ENCODE measurements at places on chromosomes 11 and 22. TPM values are rescaled to one million over a fixed set of nuclear protein-coding genes. Genes with fewer than 3 reads are reported as not detected.
A peak's percentile ranks its signal among the peaks of the same experiment; 100 is the strongest.

The OR10D3 gene
- not detected for total RNA-seq

DNA sequence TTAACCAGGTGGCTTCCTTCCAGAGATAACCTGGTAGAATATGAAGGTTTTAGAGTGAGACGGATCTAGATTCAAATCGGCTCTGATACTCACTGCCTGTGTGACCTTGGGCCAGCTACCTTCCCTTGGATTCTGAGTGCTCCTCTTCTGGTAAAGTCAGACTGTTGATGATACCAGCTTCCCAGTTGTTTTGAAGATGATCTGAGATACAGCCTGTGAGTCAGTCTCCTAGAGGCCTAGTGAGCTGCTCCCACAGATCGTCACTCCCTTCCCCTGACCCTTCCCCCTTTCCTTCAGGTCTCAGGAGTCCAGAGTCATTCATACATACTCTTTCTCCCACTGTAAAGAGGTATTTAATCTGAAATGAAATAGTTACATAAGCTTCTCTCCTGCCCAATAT is 207.8 kb downstream of the GRIK4 start:
- H3K36me3 ChIP-seq, result no peaks in the 10 kb centered on the region
- H3K4me1 ChIP-seq, result no peaks in the 10 kb centered on the region
- H3K27ac ChIP-seq, result no peak overlapping the region

DNA sequence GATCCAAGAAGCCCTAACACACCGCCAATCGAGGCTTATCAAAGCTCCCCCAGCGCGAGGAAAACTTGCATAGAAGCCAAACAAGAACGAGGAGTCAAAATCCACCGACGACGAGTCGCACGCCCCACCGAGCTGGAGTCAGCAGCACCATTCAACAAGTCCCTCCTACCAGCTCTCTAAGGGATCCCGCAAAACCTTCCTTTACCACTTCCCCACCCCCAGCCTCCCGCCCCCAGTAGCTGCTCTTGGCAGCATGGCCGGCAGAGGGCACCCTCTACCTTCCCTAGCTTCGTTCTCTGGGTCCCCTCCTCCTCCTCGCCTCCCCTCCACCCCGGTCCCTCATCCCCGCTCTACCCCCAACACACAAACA is 1.4 kb downstream of the BDNF start:
- no peak overlapping the region for H3K27ac ChIP-seq
- peak overlapping the region; percentile 48 for H3K4me3 ChIP-seq
- DNase-seq, result no peak
- peaks cover 12% of the 10 kb centered on the region for H3K4me1 ChIP-seq
- no peaks in the 10 kb centered on the region for H3K36me3 ChIP-seq

- peak; percentile 38 for DNase-seq
- H3K27ac ChIP-seq, result no peak overlapping the region
- H3K4me3 ChIP-seq, result no peak overlapping the region
- H3K36me3 ChIP-seq, result no peaks in the 10 kb centered on the region
- H3K4me1 ChIP-seq, result no peaks in the 10 kb centered on the region
Observed at GRCh38 chr11:83836883-83837654, 550.9 kb upstream of the CCDC90B start.

DNA sequence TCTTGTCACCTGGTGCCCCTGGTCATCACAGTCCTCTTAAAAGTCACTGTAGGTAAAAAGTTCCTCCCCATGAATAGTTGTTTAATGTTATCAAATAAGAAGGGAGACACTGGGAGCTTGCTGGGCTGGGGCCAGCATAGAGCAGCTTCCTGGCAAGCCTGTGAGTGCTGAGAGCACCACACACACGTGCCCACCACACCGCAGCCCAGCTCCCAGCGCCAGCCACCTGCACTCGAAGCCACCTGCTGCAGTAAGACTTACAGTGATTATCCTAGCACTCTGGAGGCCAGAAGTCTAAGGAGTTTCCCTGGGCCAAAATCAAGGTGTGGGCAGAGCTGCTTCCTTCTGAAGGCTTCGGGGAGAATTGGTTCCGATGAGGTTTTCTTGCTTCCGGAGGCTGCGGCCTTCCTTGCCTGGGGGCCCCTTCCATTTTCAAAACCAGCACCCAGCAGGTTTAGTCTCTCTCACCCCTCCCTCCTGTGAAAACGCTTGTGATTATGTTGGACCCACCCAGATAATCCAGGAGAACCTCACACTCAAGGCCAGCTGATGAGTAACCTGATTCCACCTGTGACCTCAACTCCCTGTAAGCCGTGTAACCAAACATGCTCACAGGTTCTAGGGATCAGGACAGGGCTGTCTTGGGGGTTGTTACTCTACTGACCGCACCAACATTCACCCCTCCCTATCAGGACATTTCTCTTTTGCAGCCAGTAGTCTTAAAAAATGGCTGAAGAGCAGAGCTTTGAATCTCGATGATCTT is 687.2 kb downstream of the TBC1D22A start:
- no peaks in the 10 kb centered on the region for H3K4me1 ChIP-seq
- no peaks in the 10 kb centered on the region for H3K27me3 ChIP-seq
- no peak overlapping the region for H3K27ac ChIP-seq
- DNase-seq, result no peak
- no peak overlapping the region for H3K4me3 ChIP-seq

DNA sequence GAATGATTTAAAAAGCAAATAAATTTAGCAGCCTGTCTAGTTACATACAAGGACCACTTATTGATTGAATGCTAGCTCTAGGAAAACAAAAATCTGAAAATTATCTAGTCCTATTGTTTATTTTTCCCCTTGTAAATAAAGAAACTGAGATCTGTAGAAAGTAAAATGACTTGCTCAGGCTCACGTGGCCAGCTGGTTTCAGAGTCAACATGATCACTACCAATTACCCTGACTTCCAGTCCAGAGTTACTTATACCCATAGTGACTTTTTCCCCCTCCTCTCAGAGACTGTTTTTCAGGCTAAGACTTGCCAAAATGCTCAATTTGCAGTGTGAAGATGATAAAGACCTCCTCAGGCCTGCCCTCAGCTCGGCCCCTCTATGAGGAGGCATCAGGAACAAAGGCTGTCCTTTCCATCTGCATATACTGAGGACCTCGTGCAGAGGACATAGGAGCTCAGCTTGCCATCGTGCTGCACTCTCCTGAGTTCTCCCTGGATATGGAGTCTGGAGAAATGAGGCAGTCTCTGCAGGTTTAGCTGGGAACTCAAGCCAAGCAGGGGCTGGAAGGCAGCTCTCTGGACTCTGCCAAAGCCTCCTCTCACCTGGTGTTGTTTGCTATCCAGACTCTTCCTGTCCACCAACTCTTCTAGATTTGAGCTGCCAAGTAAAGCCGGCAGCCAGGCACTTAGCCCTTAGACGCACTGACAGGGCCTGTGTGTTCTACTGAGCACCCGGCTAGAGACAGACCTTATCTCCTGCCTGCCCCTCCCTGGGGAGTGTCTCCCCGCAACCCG is 883.3 kb downstream of the NTM start:
- no peak overlapping the region for H3K4me3 ChIP-seq
- H3K4me1 ChIP-seq, result no peaks in the 10 kb centered on the region
- no peak overlapping the region for H3K27ac ChIP-seq
- DNase-seq, result no peak
- no peaks in the 10 kb centered on the region for H3K36me3 ChIP-seq
- 0 out of 2 replicates have a peak, but pooled peaks cover 2% of the 10 kb centered on the region for H3K27me3 ChIP-seq

- no peak overlapping the region for H3K27ac ChIP-seq
- H3K4me1 ChIP-seq, result no peaks in the 10 kb centered on the region
- no peaks in the 10 kb centered on the region for H3K36me3 ChIP-seq
- H3K4me3 ChIP-seq, result no peak overlapping the region
Observed at GRCh38 chr11:80365076-80365725, 924.4 kb upstream of the TENM4 start.

GRCh38 chr11:116777056-116777455 is 4.3 kb upstream of the BUD13 start:
- H3K4me1 ChIP-seq, result peaks cover 10% of the 10 kb centered on the region
- peaks cover 33% of the 10 kb centered on the region for H3K36me3 ChIP-seq
- H3K27ac ChIP-seq, result no peak overlapping the region
- no peak for DNase-seq
- H3K27me3 ChIP-seq, result no peaks in the 10 kb centered on the region

DNA sequence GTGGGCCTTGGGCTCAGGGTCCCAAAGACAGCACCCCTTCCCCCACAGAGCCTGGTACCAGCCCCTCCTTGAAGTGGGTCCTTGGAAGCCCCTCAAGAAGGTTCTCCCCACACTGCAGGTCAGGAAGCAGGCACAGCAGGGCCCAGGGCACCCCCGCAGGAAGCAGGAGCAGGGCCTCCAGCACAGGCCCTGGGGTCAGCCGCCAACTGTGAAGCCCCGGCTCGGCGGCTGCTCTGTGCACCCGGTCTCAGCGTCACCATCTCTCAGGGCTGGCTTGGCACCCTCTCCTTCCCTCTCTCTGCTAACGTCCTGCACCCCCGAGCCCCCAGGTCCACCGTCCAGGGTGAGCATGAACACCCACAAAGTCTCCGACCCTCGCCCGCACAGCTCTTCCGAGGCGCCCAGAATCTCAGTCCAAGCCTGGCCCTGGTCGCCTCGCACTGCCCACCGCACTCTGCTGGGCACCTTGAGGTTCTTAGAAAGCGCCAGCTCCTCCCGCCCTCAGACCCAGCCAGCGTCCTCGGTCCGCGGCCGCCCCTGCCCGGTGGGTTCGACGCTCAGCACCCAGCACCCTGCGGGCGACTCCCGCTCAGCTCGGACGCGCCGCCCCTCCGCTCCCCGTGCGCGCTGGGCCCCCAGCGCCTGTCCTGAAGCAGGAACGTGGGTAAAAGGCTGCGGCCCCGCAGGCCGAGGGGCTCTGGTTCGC is 1.4 kb upstream of the SIGIRR start:
- H3K27me3 ChIP-seq, result no peaks in the 10 kb centered on the region
- DNase-seq, result no peak
- H3K4me3 ChIP-seq, result peak overlapping the region; percentile 41
- peaks cover 42% of the 10 kb centered on the region for H3K4me1 ChIP-seq
- no peaks in the 10 kb centered on the region for H3K36me3 ChIP-seq

- no peak overlapping the region for H3K27ac ChIP-seq
- H3K4me3 ChIP-seq, result no peak overlapping the region
- H3K4me1 ChIP-seq, result no peaks in the 10 kb centered on the region
- H3K27me3 ChIP-seq, result peaks cover 7% of the 10 kb centered on the region
Observed at GRCh38 chr11:114359342-114359741, 41.0 kb downstream of the C11orf71 start.

Measured in Panc1 (cell line).